ENCODE measurements at places on chromosomes 11 and 22.

DNA sequence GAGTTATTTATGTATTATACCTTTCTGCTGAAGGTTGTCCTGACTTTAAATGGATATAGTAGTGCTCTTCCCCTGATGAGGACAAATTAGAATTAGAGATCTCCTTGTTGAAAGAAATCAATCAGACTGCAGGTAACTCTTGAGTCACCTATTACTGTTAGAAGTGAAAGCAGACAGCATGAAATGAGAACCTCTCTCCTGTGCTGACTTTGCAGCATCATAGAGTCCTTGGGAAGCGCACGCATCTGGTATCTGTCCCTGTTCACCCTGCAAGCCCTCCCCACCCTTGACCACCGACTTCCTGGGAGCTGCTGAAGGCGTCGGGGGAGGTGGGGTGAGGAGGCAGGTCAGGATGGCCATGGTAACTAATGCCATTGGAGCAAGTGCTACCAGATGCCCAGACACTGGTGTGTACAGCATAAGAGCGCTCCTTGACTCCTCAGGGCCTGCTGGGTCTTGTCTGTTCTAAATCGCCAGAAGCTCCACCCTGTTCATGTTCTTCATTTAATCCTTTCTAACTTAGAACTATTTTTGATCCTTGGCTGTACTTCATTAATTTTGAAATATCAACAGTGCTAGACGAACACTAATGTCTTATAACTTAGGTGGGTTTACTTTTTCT is 143.9 kb downstream of the WNT7B start:
- DNase-seq, result no peak

DNA sequence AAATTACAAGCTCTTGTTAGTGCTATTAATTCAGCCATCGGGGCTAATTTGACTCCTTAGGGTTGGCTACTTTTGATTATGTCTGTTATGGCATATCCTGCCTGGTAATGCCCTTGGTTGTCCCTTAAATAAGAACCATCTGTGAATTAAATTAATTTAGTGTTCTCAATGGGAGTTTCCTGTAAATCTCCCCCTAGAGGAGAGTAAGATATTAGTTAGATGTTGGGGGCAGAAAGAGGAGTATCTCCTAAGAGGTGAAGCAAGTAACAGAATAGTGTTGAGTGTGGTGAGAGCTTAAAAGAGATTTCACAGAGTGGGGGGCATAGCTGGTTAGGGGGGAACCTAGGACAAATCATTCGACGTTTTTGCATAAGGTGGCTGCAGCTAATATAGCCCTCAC is 1126.9 kb downstream of the JRKL start:
- DNase-seq, result no peak

DNA sequence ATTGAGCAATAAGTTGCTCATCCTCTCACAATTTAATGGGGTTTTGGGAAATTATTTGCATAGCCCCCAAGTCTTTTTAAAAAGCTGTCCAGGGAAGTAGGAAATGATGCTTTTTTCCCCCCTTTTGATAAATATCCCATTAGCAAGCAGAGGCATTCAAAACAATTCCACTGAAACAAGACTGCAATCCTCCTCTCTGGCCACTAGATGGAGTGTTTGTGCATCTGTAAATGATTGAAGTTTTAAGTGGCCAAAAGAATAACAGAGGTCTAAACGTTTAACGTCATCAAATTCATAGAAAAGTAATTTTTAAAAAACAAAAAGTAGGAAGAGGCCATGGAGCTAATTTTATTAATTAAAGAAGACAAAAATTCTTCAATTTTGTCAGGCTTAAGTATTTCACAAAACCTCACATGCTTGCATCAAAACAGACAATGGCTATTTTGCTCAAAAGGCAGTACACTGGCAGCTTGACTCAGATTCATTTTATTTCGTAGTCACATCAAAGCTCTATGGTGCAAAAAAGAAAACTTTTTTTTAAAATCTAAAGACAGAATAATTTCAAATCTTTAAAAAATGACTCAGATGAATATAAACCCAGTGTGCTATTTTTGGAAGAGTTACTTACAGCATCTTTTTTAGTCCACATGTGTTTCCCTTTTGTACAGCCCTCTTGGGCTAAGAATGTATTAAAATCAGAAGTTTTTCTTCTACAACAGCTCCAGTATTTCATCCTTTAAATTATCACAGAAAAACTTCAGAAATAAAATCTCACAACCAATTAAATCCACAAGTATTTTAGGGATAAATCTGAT is 17.8 kb downstream of the CHORDC1 start:
- peak; percentile 7 for DNase-seq

- DNase-seq, result no peak
These were observed 357.0 kb downstream of the LRRC4C start for GRCh38 chr11:41102471-41102870.

GRCh38 chr11:36249246-36249645 is 40.0 kb downstream of the COMMD9 start:
- DNase-seq, result no peak

GRCh38 chr22:24216541-24217209 is 28.2 kb downstream of the GGT5 start:
- no peak for DNase-seq

DNA sequence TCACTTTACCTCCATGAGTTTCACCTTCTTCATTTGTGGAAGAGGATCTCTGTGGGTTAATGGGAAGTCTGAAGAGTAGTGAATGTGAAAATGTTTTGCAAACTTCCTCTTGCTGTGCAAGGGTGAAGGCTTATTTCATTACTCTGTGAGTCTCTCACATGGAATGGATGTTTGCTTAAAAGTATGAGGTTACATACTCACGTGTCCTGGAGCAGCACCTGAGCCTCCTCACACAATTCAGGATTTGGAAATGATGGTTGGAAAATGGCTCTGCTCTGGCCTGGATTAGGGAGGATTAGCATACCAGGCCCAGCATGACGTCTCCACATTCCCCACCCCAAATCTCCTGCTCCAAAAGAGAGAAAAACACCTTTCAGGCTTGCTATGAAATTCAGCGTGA is 4.8 kb downstream of the GRAMD1B start:
- DNase-seq, result no peak

GRCh38 chr22:19508024-19508776 is 16.0 kb downstream of the CLDN5 start:
- no peak for DNase-seq

DNA sequence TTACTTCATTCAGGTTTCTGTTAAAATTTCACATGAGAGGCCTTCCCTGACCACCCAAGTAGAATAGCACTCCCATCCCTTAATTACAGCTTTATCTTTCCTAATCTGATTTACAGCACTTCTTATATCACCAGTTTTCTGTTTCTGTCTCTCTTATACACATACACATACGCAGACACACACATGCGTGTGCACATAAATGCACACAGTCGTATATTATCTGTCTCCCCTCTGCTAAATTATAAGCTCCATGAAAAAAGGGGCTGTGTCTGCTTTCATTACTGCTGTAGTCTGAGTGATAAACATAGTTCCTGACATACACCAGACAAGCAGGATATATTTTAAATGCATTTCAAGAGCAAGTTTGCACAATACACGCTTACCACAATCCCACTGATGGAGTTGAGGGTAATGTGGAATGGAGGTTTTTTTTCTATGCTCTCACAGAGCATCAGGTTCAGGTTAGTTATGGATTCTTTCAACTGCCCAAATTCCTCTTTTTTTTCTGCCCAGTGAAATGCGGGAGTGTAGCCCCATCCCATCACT is 13.7 kb upstream of the TOP3B start:
- DNase-seq, result no peak

GRCh38 chr11:34235189-34235588 is 122.6 kb downstream of the ABTB2 start:
- no peak for DNase-seq

GRCh38 chr11:44470854-44471253 is 94.6 kb upstream of the CD82 start:
- no peak for DNase-seq

DNA sequence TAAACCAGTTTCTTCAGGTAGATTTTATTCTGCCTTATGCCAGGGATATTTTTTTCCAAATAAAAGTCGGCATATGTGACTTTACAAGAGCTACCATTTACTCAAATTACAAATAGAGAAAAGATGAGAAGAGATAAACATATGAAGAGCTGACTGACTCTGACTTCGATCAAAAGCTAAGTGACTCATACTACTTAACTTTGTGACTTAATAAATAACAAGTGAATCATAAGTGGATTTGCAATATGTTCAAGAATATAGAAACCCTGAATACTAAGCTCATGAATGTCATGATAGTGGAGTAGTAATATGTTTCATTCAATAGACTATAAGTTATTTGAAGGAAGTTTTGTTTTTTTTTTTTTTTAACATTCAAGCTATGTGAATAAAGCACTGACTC is 130.5 kb upstream of the ANO3 start:
- DNase-seq, result no peak

All from NCI-H1048 (cell line).